ENCODE measurements at places on chromosomes 4 and X.
A peak's percentile ranks its signal among the peaks of the same experiment; 100 is the strongest.

GRCh38 chrX:68761086-68761485, 67.7 kb upstream of the EFNB1 start:
- no peaks in the 10 kb centered on the region for H3K27me3 ChIP-seq
- H3K27ac ChIP-seq = no peak overlapping the region
- no peak for DNase-seq
- H3K36me3 ChIP-seq = no peaks in the 10 kb centered on the region

GRCh38 chr4:146183209-146183608, 7.7 kb downstream of the LSM6 start:
- H3K27ac ChIP-seq = no peak overlapping the region
- no peaks in the 10 kb centered on the region for H3K4me1 ChIP-seq
- peaks cover 2% of the 10 kb centered on the region for H3K36me3 ChIP-seq
- no peak for DNase-seq
- no peak overlapping the region for H3K4me3 ChIP-seq

GRCh38 chr4:113086172-113086695, 36.8 kb downstream of the ANK2 start:
- H3K36me3 ChIP-seq = no peaks in the 10 kb centered on the region
- no peak for DNase-seq
- no peak overlapping the region for H3K27ac ChIP-seq
- no peaks in the 10 kb centered on the region for H3K4me1 ChIP-seq
- no peak overlapping the region for H3K4me3 ChIP-seq

DNA sequence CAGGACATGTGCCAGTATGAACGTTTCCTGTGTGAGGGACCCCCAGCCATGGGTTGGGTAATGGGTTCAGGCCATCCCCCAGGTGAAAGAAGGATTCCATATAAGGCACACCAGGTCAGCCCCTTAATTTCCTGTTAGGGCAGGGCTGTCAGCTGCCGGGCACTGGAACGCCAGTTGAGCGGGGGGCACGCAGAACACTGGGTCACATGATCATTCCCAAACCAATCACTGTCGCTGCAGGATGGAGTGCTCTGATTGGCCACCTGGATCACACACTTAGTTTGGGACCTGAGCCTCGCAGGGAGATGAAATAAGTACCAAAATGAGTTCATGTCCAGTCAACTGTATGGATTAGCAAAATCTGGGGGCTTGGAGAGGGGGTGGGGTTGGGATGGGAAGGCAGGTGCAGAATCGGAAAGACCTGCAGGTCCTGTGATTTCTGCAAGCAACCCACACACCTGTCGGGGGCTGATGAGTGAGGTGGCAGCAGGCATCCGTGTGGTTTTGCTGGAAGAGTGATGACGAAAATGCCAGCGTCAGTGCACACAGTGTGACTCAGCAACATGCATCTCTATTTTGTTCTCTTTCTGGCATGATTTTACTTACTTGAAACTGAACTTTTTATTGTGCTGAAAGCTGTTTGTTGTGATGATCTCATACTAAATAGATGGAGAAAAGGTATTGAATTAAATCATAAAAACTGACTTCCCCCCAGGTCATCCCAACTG, 32.2 kb downstream of the RNF212 start:
- H3K27me3 ChIP-seq = no peaks in the 10 kb centered on the region
- no peak overlapping the region for H3K27ac ChIP-seq
- no peaks in the 10 kb centered on the region for H3K4me1 ChIP-seq

GRCh38 chrX:131308980-131309379, 19.9 kb upstream of the IGSF1 start:
- no peak overlapping the region for H3K4me3 ChIP-seq
- no peaks in the 10 kb centered on the region for H3K27me3 ChIP-seq
- DNase-seq = no peak
- no peaks in the 10 kb centered on the region for H3K4me1 ChIP-seq
- H3K27ac ChIP-seq = no peak overlapping the region

DNA sequence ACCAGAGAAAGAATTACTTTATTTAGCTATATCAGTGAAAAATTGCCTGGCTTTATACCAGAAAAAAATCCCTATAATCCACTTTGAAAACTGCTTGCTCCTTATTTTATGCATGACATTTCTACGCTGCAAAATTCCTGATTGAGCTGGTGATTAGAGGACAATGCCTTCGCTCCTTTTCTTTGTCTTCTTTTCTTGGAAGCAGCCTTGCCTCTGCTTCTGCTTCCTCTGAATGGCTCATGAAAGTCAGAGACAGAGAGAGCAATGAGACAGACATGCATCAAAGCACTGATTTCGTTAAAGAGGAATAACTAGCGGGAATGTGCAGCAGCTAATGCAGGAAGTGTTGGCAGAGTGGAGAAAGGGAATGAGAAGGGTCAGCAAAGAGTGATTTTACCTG, 294.3 kb upstream of the IGFBP7 start:
- no peaks in the 10 kb centered on the region for H3K27me3 ChIP-seq
- no peak overlapping the region for H3K27ac ChIP-seq

DNA sequence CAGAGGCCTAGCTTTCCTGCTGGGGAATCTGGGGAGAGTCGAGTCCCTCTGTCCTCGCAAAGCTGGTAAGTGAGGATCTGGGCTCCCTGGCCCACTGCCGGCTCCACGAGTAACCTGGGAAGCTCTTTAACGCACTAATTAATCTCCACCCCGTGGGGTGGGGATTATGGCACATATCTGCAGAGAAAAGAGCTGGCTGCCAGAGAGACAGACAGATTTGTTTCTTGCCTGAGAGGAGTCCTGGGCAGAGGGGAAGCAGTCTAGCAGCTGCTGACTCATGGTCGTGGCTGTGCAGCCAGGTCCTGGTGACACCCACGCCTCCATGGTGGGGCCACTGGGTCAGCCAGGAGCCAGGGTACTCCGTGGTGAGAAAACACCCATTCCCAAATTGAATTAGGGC, 14.0 kb downstream of the SORCS2 start:
- no peaks in the 10 kb centered on the region for H3K36me3 ChIP-seq
- peaks cover 3% of the 10 kb centered on the region for H3K4me1 ChIP-seq
- no peaks in the 10 kb centered on the region for H3K27me3 ChIP-seq
- no peak overlapping the region for H3K27ac ChIP-seq
- no peak for DNase-seq
- H3K4me3 ChIP-seq = no peak overlapping the region

GRCh38 chr4:164571593-164572390, 182.1 kb upstream of the SMIM31 start:
- H3K36me3 ChIP-seq = no peaks in the 10 kb centered on the region
- no peak overlapping the region for H3K27ac ChIP-seq
- no peak overlapping the region for H3K4me3 ChIP-seq
- H3K4me1 ChIP-seq = no peaks in the 10 kb centered on the region

GRCh38 chr4:90727938-90728337, 600.7 kb downstream of the CCSER1 start:
- peaks cover 2% of the 10 kb centered on the region for H3K4me1 ChIP-seq
- peak; percentile 68 for DNase-seq
- no peak overlapping the region for H3K4me3 ChIP-seq
- no peaks in the 10 kb centered on the region for H3K36me3 ChIP-seq
- no peaks in the 10 kb centered on the region for H3K27me3 ChIP-seq

GRCh38 chr4:120821029-120821428, 101.5 kb downstream of the PRDM5 start:
- no peaks in the 10 kb centered on the region for H3K4me1 ChIP-seq
- H3K4me3 ChIP-seq = no peak overlapping the region
- H3K27ac ChIP-seq = no peak overlapping the region
- DNase-seq = no peak
- H3K36me3 ChIP-seq = no peaks in the 10 kb centered on the region

GRCh38 chrX:49199906-49200771, at the start of gene SYP:
SYP (minus strand) TSS chrX:49200193; CDS start chrX:49200186, 7 bp downstream.
- peaks cover 2% of the 10 kb centered on the region for H3K4me1 ChIP-seq
- H3K36me3 ChIP-seq = no peaks in the 10 kb centered on the region
- no peak for DNase-seq
- no peaks in the 10 kb centered on the region for H3K27me3 ChIP-seq

DNA sequence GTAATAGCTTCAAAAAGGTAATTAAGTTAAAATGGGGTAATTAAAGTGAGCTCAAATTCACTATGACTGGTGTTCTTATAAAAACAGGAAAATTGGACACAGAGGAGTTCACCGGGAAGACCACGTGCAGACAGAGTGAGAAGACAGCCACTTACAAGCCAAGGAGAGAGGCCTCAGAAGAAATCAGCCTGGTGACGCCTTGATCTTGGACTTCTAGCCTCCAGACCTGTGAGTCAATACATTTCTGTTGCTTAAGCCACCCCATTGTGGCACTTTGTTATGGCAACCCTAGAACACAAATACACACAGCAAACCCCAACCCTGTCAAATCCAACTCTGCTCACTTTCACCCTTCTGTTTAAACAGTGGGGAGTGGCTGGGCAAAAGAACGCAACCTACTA, 4.1 kb upstream of the CD38 start:
- no peaks in the 10 kb centered on the region for H3K4me1 ChIP-seq
- peaks cover 14% of the 10 kb centered on the region for H3K27me3 ChIP-seq
- H3K36me3 ChIP-seq = no peaks in the 10 kb centered on the region
- no peak overlapping the region for H3K27ac ChIP-seq
- H3K4me3 ChIP-seq = no peak overlapping the region

- H3K4me3 ChIP-seq = no peak overlapping the region
- H3K36me3 ChIP-seq = no peaks in the 10 kb centered on the region
- no peak overlapping the region for H3K27ac ChIP-seq
- peaks cover 2% of the 10 kb centered on the region for H3K4me1 ChIP-seq
Measured at GRCh38 chrX:1493877-1494510, 41.3 kb upstream of the ASMTL start.

GRCh38 chr4:89277412-89277811, 30.2 kb downstream of the GPRIN3 start:
- H3K4me3 ChIP-seq = no peak overlapping the region
- H3K27me3 ChIP-seq = no peaks in the 10 kb centered on the region
- H3K27ac ChIP-seq = no peak overlapping the region
- no peaks in the 10 kb centered on the region for H3K36me3 ChIP-seq
- no peak for DNase-seq

DNA sequence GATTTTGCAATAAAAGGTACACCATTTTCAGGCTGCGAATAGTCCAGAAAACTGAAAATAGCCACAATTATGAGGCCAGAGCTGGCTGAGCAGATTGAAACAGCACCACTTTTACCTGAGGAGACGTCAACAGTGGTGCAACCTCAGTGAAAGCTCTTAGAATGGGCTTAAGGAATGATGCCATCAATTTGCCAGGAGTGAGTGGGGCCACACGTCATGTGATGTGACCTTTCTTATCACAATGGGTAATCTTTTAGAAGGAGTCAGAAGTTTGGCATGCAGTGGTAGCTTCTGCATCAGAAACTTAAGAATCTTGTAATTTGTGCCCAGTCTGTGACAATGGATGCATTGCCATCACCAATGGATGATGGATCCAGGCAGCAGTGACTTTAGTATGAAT, 27.6 kb downstream of the ZNF81 start:
- no peaks in the 10 kb centered on the region for H3K4me1 ChIP-seq
- H3K4me3 ChIP-seq = no peak overlapping the region
- H3K27ac ChIP-seq = no peak overlapping the region
- no peaks in the 10 kb centered on the region for H3K36me3 ChIP-seq

DNA sequence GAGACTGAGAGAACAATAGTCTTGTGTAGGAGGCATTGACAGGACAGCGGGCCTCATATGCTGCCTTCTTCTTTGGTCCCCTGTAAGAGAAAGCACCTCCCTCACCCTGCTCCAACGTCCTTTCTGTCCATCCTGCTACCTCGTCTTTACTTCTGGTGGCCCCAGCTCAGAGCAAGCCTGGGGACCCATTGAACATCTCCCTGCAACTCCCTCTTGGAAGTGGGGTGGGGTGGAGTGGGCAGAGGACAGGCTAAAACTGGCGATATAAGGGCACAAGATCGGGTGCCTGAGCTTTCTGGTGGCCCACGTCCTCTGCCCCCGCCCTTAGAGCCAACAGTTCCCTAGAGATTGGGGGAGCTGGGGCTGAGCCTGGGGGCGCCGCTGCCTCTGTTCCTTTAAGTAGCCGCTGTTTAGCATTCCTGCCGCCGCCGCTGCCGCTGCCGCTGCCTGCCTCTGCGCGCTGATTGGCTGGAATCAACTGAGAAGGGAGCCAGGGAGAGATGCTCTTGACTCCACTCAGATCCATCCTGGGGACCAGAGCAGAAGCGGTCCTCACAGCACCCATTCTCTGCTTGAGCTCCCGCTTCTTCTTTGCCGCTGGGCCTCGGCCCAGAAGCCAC, at the start of gene DLG3:
Gene DLG3 (plus strand): TSS at position 510 of the 620 bp plus-strand sequence. CDS start 367 bp downstream, outside the sequence.
- no peaks in the 10 kb centered on the region for H3K27me3 ChIP-seq
- H3K4me3 ChIP-seq = peak within 1 kb of the TSS; percentile 22
- no peak for DNase-seq
- H3K27ac ChIP-seq = no peak within 1 kb of the TSS
- no peaks in the 10 kb centered on the region for H3K4me1 ChIP-seq
- H3K36me3 ChIP-seq = no peaks in the 10 kb centered on the region

DNA sequence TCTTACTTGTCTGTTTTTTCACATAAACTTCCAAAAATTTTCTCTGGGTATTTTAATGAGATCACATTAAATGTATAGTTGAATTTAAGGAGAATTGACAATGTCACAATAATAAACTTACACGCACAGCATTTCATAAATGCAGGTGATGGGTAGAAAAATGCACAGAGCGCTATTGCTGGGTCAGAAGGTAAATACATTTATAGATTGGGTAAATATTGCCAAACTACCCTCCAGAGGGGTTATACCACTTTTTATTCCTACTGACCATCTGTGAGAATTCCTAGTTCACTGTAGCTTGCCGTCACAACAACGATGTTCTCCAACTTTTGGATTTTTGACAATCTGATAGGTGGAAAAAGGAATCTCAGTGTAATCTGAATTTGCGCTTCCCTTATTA, 34.6 kb downstream of the ANXA5 start:
- no peak overlapping the region for H3K4me3 ChIP-seq
- H3K36me3 ChIP-seq = no peaks in the 10 kb centered on the region
- H3K4me1 ChIP-seq = no peaks in the 10 kb centered on the region
- no peaks in the 10 kb centered on the region for H3K27me3 ChIP-seq
- DNase-seq = no peak

DNA sequence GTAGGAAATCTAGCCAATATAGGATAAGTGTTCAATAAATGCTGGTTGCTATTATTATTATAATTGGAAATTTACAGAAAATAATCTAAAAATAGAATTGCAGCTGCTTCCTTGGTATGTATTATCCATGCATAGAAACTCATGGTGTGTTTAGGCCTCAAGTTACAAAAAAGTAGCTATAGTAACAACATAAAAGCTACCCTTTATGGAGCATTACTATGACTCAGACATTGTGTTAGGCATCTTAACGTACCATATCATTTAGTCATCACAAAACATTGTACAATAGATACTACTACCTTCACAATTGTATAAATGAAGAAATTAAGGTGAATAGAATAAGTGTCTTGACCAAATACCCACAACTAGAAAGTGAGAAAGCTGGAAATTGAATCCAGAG, 126.9 kb upstream of the NRK start:
- H3K27me3 ChIP-seq = no peaks in the 10 kb centered on the region
- H3K4me3 ChIP-seq = no peak overlapping the region
- H3K36me3 ChIP-seq = no peaks in the 10 kb centered on the region
- DNase-seq = no peak
- no peaks in the 10 kb centered on the region for H3K4me1 ChIP-seq

- DNase-seq = no peak
- no peaks in the 10 kb centered on the region for H3K36me3 ChIP-seq
- H3K27ac ChIP-seq = no peak overlapping the region
- no peak overlapping the region for H3K4me3 ChIP-seq
- H3K27me3 ChIP-seq = no peaks in the 10 kb centered on the region
Measured at GRCh38 chr4:55445921-55446577, 50.3 kb downstream of the TMEM165 start.

Data from iPS DF 6.9 (cell line).